ENCODE measurements at places on chromosomes 5 and 9.

DNA sequence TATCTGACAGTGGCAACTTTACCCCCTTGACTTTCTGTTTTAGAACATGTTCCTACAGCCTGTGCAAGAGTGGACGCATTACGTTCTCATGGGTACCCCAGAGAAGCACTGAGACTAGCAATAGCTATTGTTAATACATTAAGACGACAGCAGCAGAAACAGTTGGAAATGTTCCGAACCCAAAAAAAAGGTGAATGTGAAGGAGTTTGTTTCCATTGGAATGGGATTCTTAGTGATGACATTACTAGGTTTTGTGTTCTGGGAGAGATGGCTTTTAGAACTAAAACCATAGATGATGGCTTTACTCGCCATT lies 194.1 kb downstream of the ZSWIM6 start:
- DNase-seq, result no peak

- peak; percentile 36 for DNase-seq
Observed at GRCh38 chr5:154221371-154221896, 30.9 kb downstream of the GALNT10 start.

DNA sequence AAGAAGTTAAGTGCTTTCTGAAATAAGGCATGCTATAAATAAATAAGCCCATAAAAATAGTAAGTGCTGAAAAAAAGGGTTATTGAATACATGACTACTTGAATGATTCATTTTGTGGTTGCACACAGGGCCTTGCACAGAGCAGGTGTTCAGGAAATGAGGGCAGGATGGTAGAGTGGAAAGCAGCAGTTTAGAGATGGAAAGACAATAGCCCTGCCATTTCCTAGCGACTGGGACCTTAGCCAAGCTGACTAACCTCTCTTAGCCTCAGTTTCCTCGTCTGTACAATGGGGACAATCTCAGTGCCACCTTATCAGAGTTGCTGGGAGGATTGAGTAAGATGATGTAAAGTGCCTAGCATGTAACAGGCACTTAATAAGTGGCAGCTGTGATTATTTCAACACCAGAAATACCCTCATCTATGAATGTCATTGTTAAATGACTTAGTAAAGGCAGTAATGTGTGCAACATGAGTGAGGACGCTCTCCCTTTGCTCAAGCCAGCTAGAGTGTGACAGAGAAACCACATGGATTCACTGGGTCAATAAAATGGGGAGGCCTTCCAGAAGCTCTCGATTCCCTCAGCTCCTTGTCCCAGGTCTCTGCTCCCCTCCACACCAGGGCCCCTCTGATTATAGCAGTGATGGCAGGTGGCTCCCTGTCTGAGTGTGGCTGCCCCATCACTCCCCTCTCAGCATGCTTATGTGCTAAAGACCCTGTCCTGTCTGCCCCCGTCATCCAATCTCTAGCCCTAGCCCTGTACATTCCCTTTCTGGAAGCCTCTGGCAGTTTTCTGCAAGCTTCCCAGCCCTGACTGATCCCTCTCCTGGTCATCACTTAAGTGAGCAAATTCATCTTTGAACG lies 16.0 kb upstream of the PHF19 start:
- peak; percentile 60 for DNase-seq

- DNase-seq, result no peak
Observed at GRCh38 chr5:113344973-113345940, 89.5 kb downstream of the TSSK1B start.

DNA sequence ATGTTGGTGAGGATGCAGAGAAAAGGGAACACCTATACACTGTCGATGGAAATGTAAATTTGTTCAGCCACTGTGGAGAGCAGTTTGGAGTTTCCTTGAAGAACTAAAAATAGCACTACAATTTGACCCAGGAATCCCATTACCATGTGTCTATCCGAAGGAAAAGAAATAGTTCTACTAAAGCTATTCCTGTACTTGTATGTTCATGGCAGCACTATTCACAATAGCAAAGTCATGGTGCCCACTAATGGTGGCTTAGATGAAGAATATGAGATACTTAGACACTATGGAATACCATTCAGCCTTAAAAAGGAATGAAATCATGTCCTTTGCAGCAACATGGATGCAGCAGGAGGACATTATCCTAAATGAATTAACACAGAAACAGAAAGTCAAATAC lies 50.2 kb upstream of the CAST start:
- no peak for DNase-seq

GRCh38 chr5:149175346-149176105 lies 34.2 kb downstream of the ABLIM3 start:
- DNase-seq, result no peak

DNA sequence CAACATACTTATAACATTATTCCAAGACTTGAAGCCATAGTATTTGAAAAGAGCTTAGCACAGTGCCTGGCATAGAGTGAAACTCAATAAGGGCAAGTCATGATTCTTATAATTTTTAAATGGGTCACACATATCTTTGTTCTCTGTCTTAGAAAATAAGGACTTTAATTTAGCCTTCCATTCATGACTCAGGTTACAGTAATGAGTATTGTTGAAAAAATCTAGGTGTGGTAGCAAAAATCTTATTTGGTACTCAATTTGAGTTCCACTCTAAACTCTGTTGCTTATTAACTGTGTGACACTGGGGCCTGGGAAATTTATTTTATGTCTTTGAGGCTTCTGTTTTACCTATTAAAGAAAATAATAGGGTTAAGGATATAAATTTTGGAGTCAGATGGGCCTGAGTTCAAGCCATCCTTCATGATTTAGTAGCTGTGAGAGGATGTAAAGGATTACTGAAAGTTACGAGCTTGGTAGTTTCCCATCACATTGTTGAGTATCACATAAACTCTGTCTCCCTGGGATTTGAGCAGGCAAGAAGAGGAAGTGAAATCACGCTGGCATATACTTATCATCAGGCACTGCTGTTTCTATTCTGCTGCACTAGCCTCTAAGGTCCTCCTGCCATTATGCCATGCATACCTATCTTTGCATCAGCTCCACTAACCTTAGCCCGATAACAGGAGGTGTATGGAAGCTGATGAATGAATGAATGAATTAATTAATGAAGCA lies 1.5 kb downstream of the SPINK9 start:
- DNase-seq, result no peak

- DNase-seq, result no peak
Observed at GRCh38 chr9:110997847-110998246, 40.4 kb downstream of the LPAR1 start.

GRCh38 chr5:119418606-119419100 lies 33.6 kb upstream of the HSD17B4 start:
- DNase-seq, result no peak

GRCh38 chr5:138111937-138112336 lies 27.3 kb downstream of the NME5 start:
- DNase-seq, result no peak
